ENCODE measurements at places on chromosomes 4 and X.

GRCh38 chr4:189302719-189303118 lies 638.0 kb upstream of the FRG1 start:
- DNase-seq: no peak

DNA sequence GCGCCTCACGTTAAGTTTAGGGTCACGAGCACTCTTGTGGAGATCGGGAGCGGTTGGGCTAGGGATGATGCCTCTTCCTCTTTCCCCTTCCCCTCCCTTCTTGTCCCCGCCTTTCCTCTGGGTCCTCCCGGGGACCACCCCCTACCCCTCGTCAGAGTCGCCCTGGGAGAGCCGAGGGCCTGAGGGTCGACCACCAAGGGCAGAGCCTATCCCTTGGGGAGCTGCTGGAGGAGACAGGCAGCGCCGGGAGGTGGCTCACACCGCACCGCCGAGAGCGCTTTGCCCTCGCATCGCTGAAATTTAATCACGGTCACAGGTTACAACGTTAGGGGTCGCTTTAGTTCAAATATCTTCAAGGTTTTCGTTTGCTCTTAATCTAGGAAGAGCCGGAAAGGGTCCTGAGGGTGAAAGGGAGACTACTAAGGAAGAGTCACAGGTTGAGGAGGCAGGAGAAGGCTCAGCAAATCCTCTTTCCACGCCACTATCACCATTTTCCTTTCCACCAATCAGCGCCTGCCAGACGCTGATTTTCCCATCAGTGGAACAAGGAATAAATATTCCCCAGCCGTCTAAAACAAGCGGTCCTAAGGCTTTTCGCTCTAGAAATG lies 528 bp upstream of the SNCA start:
- DNase-seq: no peak

GRCh38 chr4:73446336-73446938 lies 10.4 kb downstream of the AFP start:
- DNase-seq: no peak

GRCh38 chrX:2828344-2828958 lies at the start of gene GYG2:
Gene GYG2, plus strand, starts transcription at chrX:2828930. Its CDS starts 1,259 bp downstream, at chrX:2830189.
- DNase-seq: no peak

- no peak for DNase-seq
Measured at GRCh38 chr4:182856862-182857261, 60.3 kb downstream of the DCTD start.

GRCh38 chrX:139725720-139726119 lies 17.8 kb upstream of the MCF2 start:
- no peak for DNase-seq

DNA sequence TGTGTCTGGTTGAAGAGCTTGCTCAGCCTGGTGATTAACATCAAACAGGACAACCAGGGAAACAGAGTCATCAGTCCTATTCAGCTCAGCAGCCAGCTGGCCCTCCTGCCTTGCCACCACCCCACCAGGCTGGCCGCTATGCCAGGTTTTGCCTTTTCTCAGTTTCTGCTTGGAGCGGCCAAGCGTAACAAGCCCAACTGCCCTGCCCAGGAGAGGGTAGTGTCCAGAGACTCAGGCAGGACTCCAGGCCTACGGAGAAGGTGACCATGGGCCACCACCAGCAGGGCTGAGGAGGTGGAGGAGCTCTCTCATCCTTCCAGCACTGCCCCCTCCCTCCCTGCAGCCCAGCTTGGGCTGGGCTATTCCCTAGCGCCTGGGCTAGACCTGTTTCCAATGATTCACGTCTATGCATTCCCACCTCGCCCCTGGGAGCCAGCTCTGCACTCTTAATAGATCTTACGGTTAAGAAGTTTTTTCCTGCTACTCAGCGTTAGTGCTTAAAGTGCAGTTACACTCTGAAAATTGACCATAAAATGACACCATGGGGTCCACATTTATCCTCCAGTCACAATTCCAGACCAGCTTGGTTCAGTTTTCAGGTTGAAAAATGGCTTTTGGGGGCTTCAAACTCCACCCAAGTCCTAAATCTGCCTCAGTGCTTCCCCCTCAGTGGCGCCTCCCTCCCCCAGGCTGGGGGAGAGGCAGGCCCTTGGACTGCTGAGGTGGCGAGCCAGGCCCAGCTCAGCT lies 124.0 kb upstream of the PJA1 start:
- DNase-seq: no peak

DNA sequence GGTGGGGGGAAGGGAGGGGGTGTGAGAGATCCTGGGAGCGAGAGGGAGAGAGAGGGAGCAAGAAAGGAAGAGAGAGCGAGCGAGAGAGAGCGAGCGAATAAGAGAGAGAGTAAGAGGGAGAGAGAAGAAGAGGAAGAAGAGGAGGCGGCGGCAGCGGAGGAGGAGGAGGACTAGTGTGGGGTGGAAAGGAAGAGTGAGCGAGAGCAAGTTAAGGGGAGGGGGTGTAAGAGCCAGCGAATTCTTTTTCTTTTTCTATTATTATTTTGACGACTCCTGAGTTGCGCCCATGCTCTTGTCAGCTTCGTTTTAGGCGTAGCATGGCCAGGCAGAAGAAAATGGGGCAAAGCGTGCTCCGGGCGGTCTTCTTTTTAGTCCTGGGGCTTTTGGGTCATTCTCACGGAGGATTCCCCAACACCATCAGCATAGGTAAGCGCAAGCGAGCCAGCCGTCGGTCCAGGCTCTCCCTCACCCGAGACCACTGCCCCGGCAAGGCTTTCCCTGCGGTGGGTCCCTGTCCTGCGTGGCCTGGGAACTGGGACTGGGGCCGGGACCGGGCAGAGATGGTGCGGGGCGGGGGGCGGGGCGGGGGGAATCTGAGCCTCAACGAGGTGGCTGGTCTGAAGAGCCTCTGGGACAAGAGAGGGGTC lies at the start of gene GRIA3:
Gene GRIA3, plus strand, starts transcription at position 60 of the 647 bp plus-strand sequence. Its CDS starts 258 bp downstream, at position 318.
- DNase-seq: no peak

- no peak for DNase-seq
Measured at GRCh38 chrX:46698691-46699090, 60.2 kb downstream of the SLC9A7 start.

- DNase-seq: peak; percentile 42
Measured at GRCh38 chr4:183571350-183571941, 66.6 kb downstream of the ING2 start.

DNA sequence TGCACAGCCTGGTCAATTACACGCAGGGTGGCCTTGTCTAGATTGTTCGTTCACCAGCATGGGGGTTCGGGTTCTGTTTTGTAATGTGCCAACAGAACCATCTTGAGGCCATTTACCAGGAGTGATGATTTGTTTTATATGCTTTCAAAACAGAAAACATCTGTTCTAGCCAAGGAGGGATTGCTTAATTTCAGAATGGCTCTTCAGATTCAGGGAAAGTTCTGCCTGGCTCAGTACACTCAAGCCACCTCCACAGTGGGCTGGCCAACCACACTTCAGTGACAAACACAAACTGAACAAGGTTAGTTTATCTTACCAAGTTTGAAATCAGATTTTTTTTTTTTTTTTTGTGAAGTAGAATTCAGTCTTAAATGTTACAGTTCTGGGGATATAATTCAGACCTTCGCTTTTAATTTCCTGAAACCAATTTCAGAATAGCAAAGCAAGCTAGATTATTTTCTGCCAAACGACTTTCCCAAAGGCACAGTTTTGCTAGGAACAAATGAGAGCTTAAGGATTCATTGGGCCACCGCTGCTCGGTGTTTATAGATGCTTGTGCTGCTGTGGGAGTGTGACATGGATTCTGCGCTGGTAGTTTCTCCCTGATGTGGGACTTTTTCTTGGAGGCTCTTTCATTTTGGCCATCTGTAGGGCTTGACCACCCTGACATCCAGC lies 23.4 kb downstream of the SMS start:
- no peak for DNase-seq

DNA sequence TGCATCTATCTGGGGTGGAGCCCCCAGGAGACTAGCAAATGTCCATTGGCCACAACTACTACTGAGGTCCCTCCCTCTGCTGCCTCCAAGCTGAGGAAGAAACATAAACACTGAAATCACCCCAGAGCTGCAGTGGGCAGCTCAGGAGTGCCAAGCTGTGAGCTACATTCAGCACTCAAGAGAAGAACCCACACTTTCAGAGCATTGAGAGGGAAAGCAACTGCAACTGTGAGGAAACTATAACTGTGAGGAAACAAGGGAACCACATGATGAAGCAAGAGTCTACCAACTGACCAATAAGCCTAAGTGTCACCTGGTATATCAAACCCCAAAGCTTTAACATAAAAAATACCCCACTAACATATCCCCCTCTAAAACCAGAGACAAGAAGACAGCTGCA lies 373.5 kb upstream of the TACR3 start:
- no peak for DNase-seq

GRCh38 chr4:13542577-13543031 lies 1.7 kb downstream of the NKX3-2 start:
- no peak for DNase-seq

- DNase-seq: peak; percentile 44
Measured at GRCh38 chr4:113610537-113610936, 151.0 kb downstream of the CAMK2D start.

- DNase-seq: no peak
Measured at GRCh38 chrX:79366556-79366872, 620 bp downstream of the ITM2A start.

- DNase-seq: no peak
Measured at GRCh38 chr4:42048394-42048793, 58.1 kb downstream of the SLC30A9 start.

DNA sequence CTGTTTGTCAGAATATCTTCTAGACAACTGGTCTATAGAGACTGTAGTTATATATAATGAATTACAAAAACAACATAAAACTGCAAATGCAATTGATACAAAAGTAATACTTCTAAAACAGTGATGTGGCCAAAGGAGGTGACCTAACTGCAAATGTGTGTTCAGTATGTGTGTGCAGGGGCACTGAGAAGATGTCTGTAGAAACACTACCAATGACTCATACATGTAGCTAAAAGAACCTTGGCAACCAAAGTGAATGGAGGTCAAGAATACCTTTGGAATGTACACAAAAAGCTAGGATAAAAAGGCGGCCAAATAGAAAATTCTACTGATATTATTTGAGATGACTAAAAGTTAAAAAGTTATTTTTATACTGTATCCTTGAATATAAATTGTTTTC lies 261.8 kb downstream of the CAMK2D start:
- DNase-seq: no peak

DNA sequence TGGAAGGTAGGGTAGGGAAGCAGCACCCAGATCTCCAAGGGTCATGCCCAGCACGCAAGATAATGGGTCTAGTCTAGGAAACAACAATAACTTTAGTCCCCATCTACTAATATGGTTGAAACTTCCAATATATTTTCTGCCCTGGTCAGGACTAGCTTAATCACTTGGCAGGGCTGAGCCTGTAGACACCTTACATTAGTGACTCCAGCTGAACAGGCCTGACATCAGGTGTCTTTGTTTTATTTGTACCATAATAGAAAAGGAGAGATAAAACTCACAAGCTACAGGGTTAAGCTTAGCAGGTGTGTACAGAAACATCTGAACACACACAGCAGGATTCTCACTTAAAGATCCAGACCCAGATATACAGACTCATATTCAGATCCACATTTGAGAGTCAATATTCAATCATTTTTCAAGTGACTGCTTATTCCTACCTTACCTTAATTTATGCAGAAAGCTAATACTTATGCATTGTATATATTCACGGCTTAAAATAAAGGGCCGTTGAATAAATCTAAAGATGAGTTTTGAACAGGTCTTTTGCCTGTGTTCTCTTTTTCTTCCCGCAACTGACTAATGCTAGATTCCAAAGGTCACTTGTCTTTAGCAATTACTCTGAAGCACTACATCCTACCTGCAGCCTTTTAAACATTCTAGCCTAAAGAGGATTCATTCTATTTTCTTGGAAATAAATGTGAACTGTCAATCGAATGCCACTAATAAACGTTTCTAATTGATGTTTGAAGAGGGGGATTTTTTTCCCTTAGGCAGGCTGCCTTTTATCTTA lies 745.3 kb downstream of the RPA4 start:
- DNase-seq: no peak

- DNase-seq: no peak
Measured at GRCh38 chr4:172348426-172348825, 535.2 kb downstream of the GALNTL6 start.

GRCh38 chr4:164446516-164446915 lies 307.4 kb upstream of the SMIM31 start:
- no peak for DNase-seq

All from left ventricle myocardium superior (tissue), 1 donor.